ENCODE measurements at places on chromosomes 6 and 20.

DNA sequence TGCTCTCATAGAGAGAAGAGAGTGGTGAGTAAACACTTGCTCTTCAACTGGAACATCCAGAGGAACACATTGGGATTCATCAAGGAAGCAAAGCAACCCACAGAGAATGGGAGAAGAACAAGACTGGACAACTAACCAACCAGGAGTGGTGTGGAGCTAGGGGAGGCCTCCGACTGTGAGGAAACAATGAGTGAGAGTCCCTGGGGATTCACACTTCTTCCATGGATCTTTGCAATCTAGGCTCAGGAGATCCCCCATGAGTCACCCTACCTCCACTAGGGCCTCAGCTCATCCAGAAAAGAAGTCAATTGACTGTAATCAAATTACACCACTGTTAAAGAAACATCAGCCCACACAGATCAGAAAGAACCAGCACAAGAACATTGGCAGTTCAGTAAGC lies 42.3 kb upstream of the CLVS2 start:
- no peak for DNase-seq

- DNase-seq: no peak
Measured at GRCh38 chr20:22623211-22623610, 38.8 kb upstream of the FOXA2 start.

DNA sequence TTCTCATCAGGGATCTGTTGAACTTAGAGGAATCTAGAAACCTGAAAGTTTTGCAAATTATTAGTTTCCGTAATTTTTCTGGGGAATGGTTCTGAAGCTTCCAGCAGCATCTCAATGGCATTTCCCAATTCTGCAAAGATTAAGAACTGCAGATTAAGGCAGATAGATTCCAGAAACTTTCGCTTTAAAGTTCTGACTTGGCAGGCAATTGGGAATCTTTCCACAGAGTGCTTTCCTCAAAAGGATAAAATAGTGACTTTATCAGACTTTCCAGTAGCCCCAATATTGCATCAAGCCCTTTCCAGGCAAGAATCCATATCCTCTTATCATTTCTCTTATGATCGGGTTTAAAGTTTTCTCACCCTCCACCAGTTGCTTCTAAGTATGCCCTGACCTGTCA lies 261.1 kb downstream of the FNDC1 start:
- DNase-seq: no peak

DNA sequence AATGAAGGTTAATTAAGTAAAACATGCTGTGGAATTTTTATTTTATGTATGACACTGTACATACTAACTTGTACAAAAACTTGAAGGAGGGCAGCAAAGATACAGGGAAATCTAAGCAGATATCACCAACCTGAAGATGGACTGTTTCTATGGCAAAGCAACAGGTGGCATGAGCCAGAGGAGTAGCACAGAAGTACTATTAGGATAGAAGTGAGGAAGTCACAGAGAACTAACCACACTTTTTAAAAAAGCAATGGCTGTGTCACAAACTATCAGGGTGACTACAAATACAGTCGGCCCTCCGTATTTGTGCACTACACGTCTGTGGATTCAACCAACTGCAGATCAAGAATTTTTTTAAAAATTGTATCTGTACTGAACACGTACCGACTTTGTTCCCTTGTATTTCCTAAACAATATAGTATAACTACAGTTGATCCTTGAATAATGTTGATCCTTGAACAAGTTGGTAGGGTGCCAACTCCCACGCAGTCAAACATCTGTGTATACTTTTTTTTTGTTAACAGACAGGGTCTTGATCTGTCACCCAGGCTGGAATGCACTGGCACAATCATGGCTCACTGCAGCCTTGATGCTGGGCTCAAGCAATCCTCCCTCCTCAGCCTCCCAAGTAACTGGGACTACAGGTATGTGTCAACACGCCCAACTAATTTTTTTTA lies 61.0 kb downstream of the NUDT3 start:
- DNase-seq: no peak

- no peak for DNase-seq
Measured at GRCh38 chr6:72321788-72322187, 300.1 kb upstream of the KCNQ5 start.

- no peak for DNase-seq
Measured at GRCh38 chr20:45945678-45946148, 11.2 kb downstream of the PCIF1 start.

- DNase-seq: no peak
Measured at GRCh38 chr6:24270011-24270410, 87.8 kb downstream of the DCDC2 start.

DNA sequence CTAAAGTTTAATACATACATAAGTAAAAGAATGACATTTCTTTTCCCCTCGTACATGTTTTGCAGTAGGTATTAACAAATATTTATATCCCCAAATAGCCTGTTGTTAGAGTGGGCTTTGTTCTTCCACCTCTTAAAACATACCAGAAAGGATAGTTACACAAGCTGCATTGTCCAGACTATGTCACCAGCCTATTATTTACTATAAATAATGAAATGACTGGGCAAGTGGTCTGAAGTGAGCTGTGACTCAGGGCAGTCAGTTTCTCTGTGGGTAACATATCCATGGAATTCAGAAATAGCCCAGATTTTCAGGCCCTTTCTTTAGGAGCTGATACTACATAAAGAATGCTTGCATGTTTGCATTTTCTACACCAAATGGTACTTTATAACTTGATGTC lies 60.1 kb downstream of the FUT9 start:
- no peak for DNase-seq

DNA sequence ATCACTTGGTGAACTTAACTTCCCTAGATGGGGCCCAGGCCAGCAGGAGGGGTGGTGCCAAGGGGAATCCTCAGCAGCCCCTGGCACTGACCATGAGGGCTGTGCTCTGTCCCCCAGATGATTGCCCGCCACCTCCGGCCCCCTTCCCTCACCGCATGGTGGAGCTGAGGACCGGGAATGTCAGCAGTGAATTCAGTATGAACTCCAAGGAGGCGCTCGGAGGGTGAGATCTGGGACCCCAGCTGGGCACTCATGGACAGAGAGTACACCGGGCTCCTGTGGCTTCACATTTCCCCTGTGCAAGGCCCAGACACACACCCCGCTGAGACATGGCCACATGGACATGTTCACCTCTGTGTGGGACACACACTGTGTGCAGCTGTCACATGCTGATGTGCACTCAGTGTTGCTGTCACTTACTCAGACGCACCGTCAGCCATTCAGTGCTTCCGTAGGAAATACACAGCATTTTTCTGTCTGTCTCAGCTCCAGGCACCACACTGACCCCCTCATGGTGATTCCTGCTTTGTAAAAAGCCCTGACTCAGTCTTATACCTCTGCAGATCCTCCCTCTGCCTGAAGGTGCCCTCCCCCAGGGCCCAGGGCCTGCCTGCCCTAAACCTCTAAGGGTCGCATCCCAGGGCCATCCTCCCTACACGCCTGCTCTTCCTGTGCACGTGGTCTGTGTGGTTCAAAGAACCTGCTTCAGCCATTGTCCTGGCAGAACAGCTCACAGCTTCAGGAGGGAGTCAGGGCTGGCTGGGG lies 4.4 kb downstream of the MYLK2 start:
- no peak for DNase-seq
